ENCODE measurements at places on chromosomes 4 and X.

DNA sequence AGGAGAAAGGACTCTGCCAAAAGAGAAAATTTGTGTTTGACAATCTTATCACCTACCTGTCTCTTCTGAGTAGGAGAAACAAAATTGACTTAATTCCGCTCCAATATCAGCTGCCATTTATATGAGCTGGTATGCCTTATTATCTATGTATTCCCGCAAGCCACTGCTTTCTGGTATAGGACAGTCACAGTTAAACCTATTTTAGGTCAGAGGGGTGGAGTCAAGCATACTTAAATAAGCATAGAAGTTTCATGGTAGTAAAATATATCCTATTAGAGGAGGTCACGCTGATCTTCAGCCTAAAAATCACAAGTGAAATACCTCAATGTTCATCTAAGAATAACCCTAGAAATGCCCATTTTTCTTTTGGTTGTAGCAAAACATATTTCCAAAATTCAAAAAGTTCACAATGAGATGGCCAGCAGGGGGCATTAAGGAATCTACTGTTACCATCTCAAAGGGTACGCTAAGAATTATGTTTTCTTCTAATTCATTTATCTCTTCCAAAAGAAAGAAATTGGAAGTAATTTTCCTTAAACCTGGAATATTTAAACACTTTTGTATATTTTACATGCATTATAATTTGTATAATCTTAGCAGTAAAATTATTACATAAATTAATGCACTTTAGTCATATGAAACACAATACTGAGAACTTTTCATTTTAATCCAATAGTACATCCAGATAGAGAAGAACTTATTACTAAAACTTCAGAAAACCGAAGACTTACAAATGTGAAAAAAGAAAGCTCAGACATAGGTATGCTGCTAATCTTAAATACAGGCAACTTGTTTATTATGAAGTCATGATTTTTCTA is 10.5 kb downstream of the PPAT start:
- DNase-seq: peak; percentile 37

DNA sequence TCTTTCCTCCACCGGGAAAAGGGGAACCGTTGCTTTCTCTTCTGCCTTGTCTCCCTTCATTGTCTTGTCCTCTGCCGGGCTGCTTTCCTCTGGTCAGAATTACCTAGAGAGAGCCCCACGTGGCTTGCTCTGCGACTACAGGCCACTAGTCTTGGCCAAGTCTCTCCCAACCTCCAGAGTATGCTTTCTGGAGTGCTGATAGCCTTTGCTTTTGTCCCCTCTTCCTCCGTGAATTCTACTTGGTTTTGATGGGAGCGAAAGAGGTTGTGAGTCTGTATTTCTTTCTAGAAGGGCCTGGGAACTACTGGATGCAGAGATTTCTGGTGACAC is 5.3 kb upstream of the POU4F2 start:
- DNase-seq: no peak

DNA sequence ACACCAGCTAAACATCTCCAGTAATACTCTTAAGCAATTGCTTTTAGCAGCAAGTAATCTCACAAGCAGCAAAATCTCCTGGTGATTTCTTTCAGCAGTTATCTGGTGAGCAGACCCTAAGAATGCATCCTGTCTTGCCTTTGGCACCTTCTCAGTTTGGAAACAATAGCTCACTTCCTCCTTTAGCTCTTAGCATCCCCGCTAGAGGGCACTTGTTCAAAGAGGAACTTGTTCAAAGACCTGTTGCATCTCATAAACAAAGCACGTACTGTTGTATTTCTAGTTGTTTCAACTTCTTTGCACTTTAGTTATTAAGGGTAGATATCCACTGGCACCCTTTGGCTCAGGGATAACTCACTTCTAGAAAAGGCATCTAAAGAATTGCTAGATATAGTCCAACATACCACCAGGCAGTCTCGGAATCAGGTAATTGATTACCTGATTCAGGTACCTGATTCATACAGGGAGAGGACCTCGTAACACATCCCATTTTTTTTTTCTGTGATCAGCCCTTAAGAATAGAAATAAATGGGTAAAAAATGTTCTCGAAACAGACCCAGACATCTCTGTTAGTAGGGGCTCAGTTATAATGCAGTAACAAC is 81.9 kb upstream of the QRFPR start:
- DNase-seq: peak; percentile 32

DNA sequence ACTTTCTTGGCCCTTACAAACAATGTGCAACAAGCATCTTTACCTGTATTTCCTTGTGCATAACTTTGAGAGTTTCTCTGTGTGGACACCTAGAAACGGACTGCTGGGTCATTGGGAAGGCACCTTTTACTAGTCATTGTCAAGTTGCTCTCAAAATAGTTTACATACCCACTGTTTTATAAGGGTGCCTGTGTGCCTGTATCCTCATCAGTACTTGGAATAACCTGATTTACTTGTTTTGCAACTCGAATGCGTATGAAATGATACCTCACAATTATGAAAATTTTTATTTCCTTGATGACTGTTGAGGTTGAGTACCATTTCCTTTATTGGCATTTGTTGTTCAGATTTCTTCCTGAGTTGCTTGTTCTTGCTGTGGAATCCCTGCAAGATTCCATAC is 150.8 kb downstream of the STIM2 start:
- DNase-seq: no peak

- no peak for DNase-seq
Observed at GRCh38 chr4:10958226-10958856, 273.8 kb upstream of the CLNK start.

DNA sequence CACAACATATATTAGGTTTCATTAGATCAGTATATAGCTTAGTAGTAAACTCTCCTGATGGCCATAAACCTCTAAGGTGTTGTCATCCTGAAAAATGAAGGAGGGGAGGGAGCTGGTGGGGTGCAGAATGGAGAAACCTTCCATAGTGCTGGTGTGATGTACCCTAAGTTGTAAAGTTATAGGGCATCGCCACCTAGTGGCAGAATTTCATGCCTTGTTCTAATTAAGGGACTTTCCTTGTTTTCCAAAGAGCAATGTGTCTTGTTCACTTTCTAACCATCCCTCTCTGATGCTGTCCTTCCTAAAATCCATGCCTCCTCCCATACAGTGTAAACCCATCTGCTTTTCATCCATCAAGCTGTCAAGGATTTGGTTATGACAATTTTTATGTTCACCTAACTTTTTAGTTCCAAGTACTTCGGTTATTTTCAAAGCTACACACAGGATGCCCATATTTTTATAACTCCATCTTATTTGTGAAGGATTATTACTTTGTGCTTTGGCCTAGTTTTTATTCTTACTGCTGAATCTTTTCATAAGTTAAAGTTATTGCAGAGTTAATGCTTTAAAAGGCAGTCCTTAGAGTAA is 4.5 kb downstream of the NBDY start:
- DNase-seq: peak; percentile 43
